Right ventricle myocardium inferior (tissue), 1 donor: ENCODE measurements at places on chromosomes 12 and 14.

- no peak for DNase-seq
Observed at GRCh38 chr14:50065583-50065982, 50.8 kb downstream of the VCPKMT start.

DNA sequence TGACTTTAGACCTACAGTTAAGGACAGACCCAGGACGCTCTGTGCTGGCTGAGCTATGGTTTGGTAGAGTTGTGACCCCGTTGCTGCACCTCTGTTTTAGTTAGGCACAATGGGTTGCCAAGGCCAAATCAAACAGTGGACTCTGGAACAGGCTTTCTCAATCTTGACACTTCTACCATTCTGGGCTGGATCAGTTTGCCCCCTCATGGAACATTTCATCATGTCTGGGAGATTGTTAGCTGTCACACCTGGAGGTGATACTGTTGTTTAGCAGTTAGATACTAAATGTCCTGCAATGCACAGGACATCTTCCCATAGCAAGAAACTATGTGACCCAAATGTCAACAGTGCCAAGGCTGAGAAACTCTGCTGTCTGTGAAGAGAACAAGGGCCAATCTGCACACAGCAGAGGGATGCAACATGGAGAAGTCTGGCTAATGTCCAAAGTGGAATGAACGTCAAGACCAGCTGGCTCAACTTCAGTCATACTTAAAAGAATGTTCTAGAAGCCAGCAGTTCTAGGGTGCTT is 65.6 kb upstream of the DICER1 start:
- DNase-seq = no peak

- no peak for DNase-seq
Observed at GRCh38 chr12:107567876-107568619, 117.6 kb upstream of the PWP1 start.

DNA sequence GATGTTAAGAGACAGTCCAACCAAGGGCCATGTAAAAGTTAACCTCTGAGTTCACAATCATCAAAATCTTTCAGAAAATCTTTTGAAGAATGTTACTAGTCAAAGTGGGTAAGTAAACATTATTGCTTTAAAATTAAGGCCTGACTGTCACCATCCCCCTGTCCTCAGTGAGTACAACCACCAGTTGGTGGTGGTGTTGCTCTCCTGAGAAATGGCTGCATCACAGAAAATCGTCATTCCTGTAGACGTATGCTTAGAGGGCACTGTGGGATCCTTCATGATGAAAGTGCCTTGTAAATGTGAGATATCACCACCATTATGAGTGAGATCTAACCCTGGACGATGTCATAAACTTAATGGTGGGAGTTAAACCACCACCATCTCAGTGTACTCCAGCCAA is 451.2 kb downstream of the RPS29 start:
- no peak for DNase-seq

GRCh38 chr14:104774453-104775072 is 21.0 kb downstream of the AKT1 start:
- DNase-seq = no peak

GRCh38 chr12:105748806-105749600 is 389.8 kb downstream of the NUAK1 start:
- peak; percentile 55 for DNase-seq

DNA sequence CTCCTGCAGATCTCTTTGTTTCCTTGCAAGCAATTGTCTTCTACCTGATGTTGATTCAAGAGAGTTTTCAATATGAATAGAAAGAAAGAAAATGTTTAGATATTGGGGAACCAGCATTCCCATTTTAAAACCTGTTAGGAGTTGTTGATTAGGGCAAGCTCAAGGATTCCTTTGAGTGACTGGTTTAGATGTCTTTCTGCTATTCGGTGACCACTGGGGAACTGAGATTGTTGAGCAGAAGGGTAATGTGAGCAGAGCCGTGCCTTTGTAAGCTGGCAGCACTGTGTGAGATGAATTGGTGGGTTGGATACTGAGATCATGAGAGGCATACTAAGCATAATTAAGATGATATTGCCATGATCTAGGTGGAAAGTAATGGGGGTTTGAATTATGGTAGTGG is 39.1 kb upstream of the PAPLN start:
- no peak for DNase-seq

DNA sequence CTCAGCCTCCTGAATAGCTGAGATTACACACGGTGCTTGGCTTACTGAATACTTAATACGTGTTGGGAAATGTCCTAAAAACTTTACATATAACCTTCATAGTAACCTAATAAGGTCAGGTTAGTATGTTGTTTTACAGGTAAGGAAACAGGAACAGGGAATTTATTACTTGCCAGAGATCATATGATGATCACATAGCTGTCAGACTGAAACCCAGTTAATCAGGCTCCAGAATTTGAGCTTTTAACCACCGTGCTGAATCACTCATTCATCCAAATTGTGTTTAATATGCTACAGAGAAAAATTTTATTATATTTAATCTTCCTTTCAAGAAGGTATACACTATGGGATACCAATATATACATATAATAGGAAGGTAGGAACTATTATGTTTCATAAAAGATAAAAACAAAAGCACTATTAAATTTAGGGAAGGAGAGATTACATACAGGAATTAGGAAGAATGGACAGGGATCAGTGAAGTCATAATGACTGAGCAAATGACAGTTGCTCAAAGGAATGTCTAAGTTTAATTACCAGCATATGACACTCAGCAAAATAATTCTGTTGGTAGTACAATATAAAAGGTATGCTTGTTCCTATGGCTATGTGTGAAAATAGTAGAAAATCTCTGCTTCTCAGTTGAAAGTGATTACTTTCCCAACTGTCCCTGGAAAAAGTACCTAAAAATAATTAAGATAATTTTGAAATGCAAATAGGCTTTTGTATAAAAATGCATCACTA is 59.3 kb downstream of the HEATR5A start:
- no peak for DNase-seq

DNA sequence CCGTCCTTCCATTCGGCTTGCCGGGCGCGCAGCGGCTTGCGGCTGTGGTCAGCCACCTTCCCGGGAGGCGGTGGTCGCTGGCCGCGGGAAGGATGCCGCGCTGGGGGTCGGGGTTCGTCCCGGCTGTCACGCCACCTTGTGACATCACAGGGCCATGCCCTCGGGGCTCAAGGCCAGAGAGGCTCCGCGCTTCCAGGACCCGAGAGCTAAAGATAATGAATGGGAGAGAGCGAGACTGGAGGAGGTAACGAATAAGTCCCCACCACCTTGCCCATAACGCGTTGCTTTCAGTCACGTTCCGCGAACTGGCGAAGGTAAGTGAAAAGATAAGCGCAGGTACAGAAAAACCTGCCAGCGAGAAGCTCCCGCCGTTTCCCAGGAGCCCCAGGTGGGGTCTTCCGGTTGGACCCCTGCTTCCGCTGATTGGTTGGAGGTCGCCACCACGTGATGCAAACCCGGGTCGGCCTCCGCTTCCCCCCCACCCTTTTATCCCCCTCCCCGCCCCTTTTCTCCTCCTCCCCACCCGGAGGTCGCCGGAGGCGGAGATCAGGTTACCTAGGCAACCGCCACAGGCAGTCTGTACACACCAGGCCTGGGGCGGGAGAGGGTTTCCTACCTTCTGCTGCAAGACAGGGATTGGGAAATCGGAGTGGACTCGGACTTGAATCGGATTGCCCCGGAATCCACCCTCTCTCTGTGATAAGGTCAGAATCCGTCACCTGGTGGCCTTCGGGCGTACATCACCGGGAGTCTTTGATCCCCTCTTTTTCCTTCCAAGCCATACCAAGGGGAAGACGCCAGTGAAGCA is at the start of gene LRRC9:
TSS of gene LRRC9 (plus strand) at position 575 of the 808 bp plus-strand sequence.
- DNase-seq = peak; percentile 65

DNA sequence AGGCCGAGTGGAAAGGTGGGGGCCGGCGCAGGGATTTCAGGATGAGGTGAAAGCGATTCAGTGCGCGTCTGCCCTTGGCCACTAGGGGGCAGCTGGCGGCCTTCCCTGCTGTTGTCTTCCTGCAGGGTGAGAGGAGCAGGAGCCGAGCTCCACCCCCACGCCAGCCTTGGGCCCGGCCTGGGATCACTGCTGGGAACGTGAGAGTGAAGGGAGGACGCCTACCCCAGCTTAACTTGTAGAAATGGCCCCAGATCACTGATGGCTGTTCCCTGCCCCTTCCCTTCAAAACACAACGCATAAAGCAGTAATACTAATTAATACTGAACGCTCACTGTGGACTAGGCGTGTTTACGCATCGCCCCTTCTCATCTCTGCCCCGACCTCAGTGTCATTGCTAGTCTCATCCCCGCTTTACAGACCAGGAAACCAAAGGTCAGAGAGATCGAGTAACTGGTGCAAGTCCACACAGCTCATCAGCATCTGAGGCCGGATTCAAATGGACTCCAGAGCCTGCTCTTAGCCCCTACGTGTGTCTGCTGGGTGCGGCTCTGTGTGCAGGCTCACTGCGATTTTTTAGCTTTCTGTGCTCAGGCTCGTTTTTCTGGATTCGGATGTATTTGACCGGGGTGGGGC is 24.3 kb downstream of the MVK start:
- peak; percentile 94 for DNase-seq

GRCh38 chr14:24634158-24634557 is at the start of gene GZMB:
Gene GZMB, minus strand, starts transcription at chr14:24634190. Its CDS starts 30 bp downstream, at chr14:24634160.
- no peak for DNase-seq

DNA sequence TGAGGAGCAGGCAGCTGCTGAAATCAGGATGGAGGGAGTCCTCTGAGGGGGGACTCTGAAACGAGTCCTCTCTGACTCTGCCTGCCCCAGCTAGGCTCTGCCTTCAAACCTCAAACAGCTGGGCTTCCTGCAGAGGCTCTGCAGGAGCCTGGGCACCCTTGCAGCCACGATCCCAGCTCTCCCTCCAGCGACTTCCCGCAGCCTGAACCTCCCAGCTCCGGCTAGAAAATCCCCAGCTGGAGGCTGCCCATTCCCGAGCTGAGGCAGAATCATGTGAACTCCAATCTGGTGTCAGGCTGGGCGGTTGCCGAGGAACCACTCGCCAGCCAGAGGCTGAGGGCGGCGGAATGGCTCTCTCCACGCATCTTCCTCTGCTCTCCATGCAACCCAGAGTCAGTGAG is at the start of gene GPR68:
TSS of gene GPR68 (minus strand) at position 204 of the 401 bp plus-strand sequence. CDS start 9,654 bp downstream, outside the sequence.
- DNase-seq = peak; percentile 76

- no peak for DNase-seq
Observed at GRCh38 chr12:15532364-15532977, 210.2 kb downstream of the PTPRO start.

DNA sequence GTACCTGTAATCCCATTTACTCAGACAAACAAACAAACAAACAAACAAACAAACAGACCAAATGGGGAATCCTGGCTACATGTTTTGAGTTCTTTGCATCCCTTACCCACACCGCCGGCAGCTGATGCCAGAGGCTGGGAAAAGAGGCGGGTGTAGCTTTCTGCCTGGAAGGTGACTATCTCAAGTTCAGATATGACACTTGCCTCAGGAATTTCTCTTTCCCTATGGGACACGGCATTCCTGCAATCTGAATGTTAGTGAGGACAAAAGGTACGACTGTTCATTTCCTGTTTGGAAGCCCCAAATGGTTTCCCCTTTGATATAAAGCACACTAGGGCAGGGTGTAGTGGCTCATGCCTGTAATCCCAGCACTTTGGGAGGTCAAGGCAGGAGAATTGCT is 2.9 kb downstream of the MYL2 start:
- DNase-seq = no peak

- DNase-seq = no peak
Observed at GRCh38 chr14:25090716-25091454, 40.9 kb upstream of the STXBP6 start.

- no peak for DNase-seq
Observed at GRCh38 chr12:24087294-24087693, 137.8 kb upstream of the SOX5 start.

- no peak for DNase-seq
Observed at GRCh38 chr12:128595609-128596008, 228.1 kb downstream of the SLC15A4 start.

- no peak for DNase-seq
Observed at GRCh38 chr12:101042211-101042610, 167.8 kb downstream of the SLC5A8 start.

- DNase-seq = no peak
Observed at GRCh38 chr14:59354666-59355065, 110.5 kb downstream of the GPR135 start.

DNA sequence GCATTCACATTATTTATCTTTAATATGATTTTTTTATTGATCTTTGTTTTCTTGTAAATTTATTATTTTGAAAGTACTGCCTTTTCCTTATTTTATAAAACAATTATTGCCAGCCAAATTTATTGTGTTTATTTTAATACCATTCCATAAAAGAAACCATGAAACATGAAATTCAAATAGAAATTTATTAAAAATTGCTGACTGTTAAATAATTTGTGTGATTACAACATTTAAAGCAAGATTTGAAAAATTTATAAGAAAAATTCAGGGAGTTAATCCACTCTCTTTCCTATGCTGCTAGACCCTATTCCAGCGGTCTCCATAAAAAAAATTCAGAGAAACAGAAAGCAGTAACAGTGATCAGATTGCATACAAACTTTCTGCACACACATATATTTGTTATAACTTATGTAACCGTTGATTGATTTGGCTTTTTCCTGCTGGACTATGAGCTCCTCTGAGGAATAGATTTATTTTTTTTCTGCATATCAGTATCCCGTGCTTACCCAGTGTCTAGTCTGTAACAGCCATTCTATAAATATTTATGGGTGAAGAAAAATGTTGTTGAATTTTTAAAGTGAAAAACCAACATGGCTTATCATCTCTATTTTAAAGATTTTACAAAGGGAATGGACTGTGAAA is 68.1 kb downstream of the LRRK2 start:
- no peak for DNase-seq

- DNase-seq = peak; percentile 88
Observed at GRCh38 chr14:32201193-32201815, 541 bp upstream of the RNU6-7 start.

- no peak for DNase-seq
Observed at GRCh38 chr12:42857106-42857505, 267.6 kb upstream of the PRICKLE1 start.

GRCh38 chr12:111393700-111394300 is 11.9 kb upstream of the SH2B3 start:
- DNase-seq = peak; percentile 79

GRCh38 chr14:54532111-54533012 is 22.7 kb downstream of the CGRRF1 start:
- no peak for DNase-seq
